ENCODE measurements at places on chromosomes 5 and 9. TPM values are rescaled to one million over a fixed set of nuclear protein-coding genes. Genes with fewer than 3 reads are reported as not detected.

- no peak for DNase-seq
- H3K27ac ChIP-seq = no peak overlapping the region
- H3K4me3 ChIP-seq = no peak overlapping the region
- H3K27me3 ChIP-seq = no peaks in the 10 kb centered on the region
- H3K4me1 ChIP-seq = no peaks in the 10 kb centered on the region
These were observed 41.2 kb downstream of the RCL1 start for GRCh38 chr9:4833781-4834560.

DNA sequence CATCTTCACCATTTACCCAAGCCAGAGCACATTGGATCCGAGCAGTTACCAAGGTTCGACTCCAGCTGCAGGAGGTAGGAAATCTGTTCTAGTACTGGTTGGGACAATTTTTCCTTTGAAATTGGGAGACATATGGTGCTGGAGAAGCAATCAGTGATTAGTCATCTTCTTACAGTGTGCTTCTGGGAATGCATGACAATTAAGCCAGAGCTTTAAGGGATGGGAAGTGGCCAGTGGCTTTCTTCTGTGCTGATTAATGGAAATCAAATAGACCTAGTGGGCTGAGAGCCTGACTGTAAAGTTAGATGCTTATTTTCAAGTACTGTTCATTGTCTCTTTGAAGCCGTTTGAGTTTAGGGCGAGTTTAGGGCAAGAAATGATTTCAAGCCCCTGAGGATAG lies 152.1 kb downstream of the UNC13B start:
- no peaks in the 10 kb centered on the region for H3K36me3 ChIP-seq
- no peaks in the 10 kb centered on the region for H3K4me1 ChIP-seq
- H3K4me3 ChIP-seq = no peak overlapping the region
- DNase-seq = no peak
- no peak overlapping the region for H3K27ac ChIP-seq
- H3K27me3 ChIP-seq = no peaks in the 10 kb centered on the region

HMCN2 gene
- total RNA-seq = 53.7 TPM

GRCh38 chr5:69295088-69295754 lies 37.4 kb downstream of the CCDC125 start:
- no peaks in the 10 kb centered on the region for H3K4me1 ChIP-seq
- H3K4me3 ChIP-seq = no peak overlapping the region
- DNase-seq = no peak
- no peak overlapping the region for H3K27ac ChIP-seq
- H3K27me3 ChIP-seq = no peaks in the 10 kb centered on the region
- H3K36me3 ChIP-seq = peaks cover 38% of the 10 kb centered on the region
